ENCODE measurements at places on chromosomes 6 and 20.
A peak's percentile ranks its signal among the peaks of the same experiment; 100 is the strongest.

GRCh38 chr6:93293872-93294271 lies 125.5 kb downstream of the EPHA7 start:
- no peak for DNase-seq

GRCh38 chr20:35298264-35298663 lies 6.0 kb upstream of the FAM83C start:
- no peak for DNase-seq

- no peak for DNase-seq
Observed at GRCh38 chr20:32034581-32035425, 17.2 kb upstream of the HCK start.

DNA sequence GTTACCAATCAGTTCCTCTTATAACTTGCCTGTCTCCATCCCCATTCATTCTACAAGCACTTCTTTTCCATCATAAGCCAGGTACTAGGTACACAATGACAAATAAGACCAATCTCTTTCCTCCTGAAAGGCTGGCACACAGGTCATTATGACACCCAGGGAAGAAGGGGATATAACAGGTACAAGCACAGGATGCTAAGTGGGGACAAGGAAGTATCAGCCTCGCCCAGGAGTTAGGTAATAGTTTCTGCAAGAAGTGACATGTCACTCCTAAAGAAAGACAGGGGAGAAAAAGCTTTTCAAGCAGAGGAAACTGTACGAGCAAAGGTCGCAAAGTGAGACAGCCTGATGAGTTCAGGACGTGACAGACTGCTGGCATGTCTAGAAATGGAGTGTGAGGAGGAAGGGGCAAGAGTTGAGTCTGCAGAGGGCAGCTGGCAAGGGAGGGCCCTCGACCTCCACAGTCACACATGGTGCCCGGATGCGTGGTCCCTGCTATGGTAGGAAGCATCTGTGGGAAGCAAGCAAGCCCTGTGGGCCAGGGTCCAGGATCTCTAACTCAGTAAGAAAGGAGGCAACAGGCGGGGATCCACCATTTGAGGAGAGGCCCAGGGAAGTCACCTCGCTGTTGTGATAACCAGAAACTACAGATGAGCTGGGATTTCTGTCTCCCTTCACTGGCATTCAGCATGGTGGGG lies 40.4 kb downstream of the GPLD1 start:
- no peak for DNase-seq

DNA sequence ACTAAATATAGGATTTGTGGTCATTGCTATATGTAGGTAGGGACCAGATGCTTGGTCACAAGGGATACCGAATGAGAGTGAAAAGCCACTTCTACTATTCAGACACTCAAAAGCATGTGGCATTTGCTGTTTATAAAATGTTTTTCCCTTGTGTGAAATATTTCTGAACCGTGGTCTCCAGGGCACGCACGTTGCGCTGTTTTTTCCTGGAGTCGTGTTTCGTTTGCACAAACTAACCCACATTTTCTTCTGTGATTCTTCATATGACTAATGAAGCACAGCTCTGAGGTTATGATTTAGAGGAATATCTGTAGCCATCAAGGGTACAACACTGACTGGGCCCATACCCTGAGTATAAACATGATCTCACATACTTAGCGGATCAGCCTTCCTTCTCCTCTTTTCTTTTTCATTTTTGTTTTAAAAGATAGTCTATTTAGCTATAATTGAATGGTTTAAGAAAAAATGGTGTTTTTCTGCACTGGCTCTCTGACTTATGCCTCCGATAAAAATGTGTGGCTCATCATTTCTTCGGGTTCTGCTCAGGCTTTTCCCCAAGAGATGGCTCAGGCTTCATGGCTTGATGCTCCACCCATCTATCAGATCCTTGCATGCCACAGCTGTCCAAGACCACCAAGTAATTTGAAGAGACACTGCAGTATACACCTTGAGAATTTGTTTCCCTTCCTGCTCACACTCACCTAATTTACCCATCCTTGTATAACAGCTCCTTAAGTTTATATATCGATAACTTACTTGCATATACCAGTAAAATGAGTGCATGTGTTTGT lies 59.9 kb upstream of the HBS1L start:
- DNase-seq, result no peak

- no peak for DNase-seq
Observed at GRCh38 chr20:39654171-39654570, 692.0 kb downstream of the DHX35 start.

DNA sequence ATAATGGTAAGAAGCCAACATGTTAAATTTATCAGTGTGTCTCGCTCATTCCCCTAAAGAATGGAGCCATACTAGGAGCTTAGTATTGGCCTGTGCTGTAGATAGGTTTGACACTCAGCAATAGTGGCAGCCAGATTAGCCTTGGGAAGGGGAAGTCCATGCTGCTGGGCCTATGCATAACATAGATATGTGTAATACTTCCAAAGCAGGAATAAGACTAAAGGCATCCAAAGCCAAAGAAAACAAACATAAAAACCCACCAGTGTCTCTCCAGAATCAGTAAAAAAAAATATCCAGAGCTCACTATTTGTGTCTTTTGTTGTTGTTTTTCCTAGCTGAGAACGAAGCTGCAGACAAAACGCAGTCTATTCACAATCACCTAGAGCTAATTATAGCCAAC lies 104.2 kb upstream of the STXBP5 start:
- no peak for DNase-seq

GRCh38 chr6:154179434-154179833 lies 140.4 kb downstream of the OPRM1 start:
- no peak for DNase-seq

DNA sequence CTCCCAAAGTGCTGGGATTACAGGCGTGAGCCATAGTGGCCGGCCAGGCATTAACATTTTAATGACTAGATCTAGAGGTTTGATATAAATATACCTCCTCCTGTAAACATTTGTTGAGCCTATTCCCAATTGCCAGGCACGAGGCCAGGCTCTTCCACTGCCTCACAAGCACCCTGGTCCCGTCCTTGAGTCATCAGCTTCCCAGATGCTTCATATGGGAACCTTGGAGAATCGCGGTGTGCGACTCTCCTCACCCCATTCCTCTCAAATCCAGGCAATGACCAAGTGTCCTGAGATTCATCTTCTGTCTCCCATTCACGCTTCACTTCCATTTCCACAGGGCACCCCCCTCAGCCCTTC lies 35.9 kb upstream of the PIM1 start:
- DNase-seq, result peak; percentile 87

DNA sequence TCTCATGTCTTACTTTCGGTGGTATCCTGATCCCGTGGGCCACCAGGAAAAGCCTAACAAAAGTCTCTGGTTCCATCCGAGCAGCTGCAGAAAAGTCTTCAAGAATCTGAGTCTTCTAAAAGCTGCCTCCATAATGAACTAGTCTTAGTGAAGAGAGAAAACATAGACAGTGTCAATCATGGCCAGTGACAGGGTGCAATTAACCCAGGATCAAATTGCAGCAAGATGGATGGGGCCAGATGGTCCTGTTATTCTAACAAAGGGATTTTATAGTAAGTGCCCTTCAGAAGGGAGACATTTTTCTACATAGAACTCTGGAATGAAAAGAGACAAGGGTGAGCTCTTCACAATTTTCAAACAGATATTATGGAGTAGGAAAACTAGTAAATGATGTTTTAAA lies 281.6 kb upstream of the ZFP64 start:
- DNase-seq, result no peak

- no peak for DNase-seq
Observed at GRCh38 chr20:9186396-9186795, 117.5 kb downstream of the PLCB4 start.

GRCh38 chr6:89678531-89678930 lies 40.0 kb upstream of the LYRM2 start:
- no peak for DNase-seq

GRCh38 chr6:70841112-70841511 lies 115.7 kb downstream of the B3GAT2 start:
- peak; percentile 60 for DNase-seq

GRCh38 chr6:49457771-49458170 lies 5.3 kb downstream of the MMUT start:
- DNase-seq, result no peak

DNA sequence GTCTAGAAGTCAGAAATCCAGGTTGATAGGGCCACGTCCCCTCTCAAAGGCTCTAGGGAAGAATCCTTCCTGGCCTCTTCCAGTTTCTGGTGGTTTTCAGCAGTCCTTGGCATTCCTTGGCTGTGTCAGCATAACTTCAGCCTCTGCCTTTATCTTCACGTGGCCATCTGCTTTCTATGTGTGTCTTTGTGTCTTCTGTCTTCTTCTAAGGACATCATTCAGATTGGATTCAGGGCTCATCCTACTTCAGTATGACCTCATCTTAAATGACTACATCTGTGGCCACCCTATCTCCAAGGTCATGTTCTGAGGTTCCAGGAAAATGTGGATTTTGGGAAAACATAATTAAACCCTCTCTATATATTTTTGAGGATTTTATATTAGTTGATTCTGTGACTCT lies 23.0 kb downstream of the C6orf89 start:
- DNase-seq, result no peak

GRCh38 chr20:36744243-36744642 lies 1.6 kb downstream of the NDRG3 start:
- no peak for DNase-seq

GRCh38 chr6:23478312-23478711 lies 647.7 kb upstream of the NRSN1 start:
- no peak for DNase-seq

- DNase-seq, result no peak
Observed at GRCh38 chr20:56574531-56575142, 41.6 kb downstream of the FAM209B start.

DNA sequence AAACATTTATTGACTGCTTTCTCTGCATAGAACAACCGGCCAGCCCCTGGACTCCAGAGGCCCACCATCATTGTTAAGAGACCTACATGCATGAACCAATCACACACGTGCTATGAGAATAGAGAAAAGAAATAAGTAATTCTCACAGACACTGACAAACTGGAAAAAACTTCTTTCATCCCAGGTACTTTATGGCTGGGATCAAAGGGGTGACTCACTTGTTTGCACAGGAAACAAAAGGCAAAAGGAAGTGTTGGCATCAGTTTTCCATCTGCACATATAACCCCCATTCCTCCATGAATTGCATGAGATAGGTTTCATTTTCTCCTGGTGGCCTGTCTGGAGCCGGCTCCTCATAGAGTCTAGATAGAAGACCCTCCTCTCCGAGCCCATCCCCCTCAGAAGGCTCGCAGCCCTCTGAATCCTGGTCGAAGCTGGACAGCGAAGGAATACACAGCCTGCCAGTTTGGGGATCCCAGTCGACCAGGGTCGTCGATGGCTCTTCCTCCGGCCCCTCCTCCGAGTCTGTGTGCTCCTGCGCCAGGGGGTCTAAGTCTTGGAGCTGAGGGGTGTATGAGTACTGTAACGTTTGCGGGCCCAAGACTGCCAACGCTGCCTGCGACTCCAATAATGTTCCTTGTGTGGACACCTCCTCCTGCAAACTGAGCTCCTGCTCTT lies 43.3 kb downstream of the IL20RA start:
- DNase-seq, result peak; percentile 3

GRCh38 chr6:80329496-80329895 lies 223.0 kb downstream of the BCKDHB start:
- no peak for DNase-seq

Measured in HFF-Myc (cell line).